ENCODE measurements at places on chromosomes 2 and 18. TPM values are rescaled to one million over a fixed set of nuclear protein-coding genes. Genes with fewer than 3 reads are reported as not detected.

GRCh38 chr2:16271231-16271896 is 331.0 kb downstream of the MYCN start:
- no peaks in the 10 kb centered on the region for H3K4me1 ChIP-seq
- H3K27ac ChIP-seq: no peak overlapping the region
- H3K27me3 ChIP-seq: no peaks in the 10 kb centered on the region
- DNase-seq: no peak

GRCh38 chr2:147122944-147123343 is 721.9 kb upstream of the ACVR2A start:
- no peak overlapping the region for H3K4me3 ChIP-seq
- no peak overlapping the region for H3K27ac ChIP-seq
- H3K4me1 ChIP-seq: no peaks in the 10 kb centered on the region
- no peaks in the 10 kb centered on the region for H3K36me3 ChIP-seq
- DNase-seq: no peak
- no peaks in the 10 kb centered on the region for H3K27me3 ChIP-seq

DNA sequence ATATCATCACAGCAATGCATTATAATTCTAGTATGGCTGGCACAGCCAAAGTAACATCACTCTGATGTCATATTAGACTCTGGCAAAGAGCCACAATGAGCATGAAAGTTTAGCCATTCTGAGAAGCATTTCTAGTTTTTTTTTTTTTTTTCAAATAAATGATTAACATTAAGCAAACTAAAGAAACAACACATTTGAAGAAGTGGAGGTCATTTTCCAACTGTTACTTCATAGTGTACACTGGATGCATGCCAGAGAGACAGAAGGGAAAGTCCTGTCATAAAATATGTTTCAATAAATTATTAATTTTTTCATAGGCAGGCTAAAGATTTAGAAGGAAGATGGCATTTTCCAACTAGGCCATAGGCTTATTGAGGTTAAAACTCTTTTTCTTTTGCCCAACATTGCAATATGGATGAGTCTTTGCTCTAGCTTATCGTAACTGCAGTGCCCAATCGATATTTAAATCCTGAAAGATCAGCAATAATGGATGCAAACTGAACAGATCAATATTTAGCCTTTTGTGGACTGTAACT is 1630.4 kb upstream of the ACVR2A start:
- H3K4me1 ChIP-seq: no peaks in the 10 kb centered on the region
- DNase-seq: no peak
- H3K27me3 ChIP-seq: no peaks in the 10 kb centered on the region
- H3K27ac ChIP-seq: no peak overlapping the region
- H3K4me3 ChIP-seq: no peak overlapping the region
- no peaks in the 10 kb centered on the region for H3K36me3 ChIP-seq

DNA sequence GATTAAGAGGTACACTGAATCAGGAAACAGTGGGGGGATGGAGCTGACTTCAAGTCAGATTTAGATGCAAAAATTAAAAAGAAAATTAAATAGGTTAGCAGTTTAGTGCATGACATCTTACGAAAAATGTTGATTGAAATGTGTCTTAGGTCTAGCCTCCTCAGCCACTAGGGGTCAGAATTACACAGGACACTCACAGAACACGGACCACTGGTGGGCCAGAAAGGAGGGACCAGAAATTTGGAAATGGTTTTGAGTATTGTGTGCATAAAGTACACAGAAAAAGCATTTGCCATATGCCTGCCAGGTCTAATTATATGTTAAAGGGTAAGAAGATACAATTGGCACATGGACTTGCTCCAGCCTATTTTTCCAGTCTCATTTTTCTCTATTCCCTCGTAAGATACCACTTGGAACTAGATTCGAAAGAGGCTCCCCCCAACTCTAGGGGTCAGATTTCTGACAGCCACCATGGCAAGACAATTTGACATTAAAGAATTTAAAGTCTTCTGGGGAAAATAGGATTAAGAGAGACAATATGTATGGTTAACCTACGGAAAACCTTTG is 550.2 kb upstream of the SETBP1 start:
- H3K36me3 ChIP-seq: no peaks in the 10 kb centered on the region
- no peaks in the 10 kb centered on the region for H3K27me3 ChIP-seq
- no peak for DNase-seq
- H3K4me3 ChIP-seq: no peak overlapping the region
- no peaks in the 10 kb centered on the region for H3K4me1 ChIP-seq

DNA sequence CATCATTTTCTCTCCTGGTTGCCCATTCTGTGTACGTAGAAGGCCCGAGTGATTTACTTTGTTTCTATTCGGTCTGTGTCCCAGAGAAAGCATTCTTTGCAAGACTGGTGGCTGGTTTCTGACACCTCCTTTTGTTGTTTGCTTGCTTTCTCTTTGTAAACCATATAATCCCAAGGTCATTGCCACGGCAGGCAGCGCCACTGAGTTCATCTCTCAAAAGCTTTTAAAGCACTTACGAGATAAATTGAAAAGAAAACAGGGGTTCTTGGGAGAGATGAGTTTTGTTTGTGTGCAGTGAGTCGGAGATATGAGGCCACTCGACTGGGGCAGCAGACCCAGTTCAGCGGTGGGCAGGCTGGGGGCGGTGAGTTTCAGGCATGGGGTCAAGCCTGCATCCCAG is 137.6 kb downstream of the NCK2 start:
- H3K4me3 ChIP-seq: no peak overlapping the region
- no peak overlapping the region for H3K27ac ChIP-seq
- no peaks in the 10 kb centered on the region for H3K4me1 ChIP-seq
- H3K36me3 ChIP-seq: no peaks in the 10 kb centered on the region

DNA sequence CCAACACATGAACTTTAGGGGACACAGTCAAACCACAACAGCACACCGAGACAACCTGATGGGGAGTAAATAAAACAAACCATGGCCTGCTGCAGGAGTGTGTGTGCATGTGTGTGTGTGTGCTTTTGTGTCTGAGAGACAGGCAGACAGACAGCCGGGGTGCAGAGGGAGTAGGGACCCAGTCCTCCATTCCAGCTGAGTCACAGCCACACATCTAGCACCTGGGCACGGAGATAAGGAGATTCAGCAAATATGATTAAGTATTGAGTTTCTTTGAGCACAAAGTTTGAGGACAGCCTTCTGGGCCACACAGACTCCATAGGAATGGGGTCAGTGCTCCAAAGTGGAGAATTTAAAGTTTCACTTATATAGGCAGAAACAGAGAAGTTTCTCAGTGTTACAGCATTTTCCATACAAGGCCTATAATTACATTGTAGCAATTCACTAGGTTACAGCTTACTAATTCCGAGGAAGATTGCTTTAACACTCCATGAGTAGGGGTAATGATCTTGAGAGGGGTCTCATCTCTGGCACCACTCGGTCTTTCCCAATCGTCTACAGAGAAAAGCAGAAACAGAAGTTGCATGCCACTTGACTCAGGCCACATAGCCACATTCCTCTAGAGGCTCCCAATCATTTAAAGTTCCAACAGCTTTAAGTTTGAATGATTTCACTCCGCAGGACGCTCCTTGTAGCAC is 30.8 kb upstream of the PRLH start:
- H3K36me3 ChIP-seq: peaks cover 68% of the 10 kb centered on the region
- H3K27ac ChIP-seq: no peak overlapping the region

GRCh38 chr2:240957656-240958365 is 40.6 kb upstream of the SNED1 start:
- no peak overlapping the region for H3K4me3 ChIP-seq
- DNase-seq: no peak
- H3K4me1 ChIP-seq: no peaks in the 10 kb centered on the region
- H3K27ac ChIP-seq: no peak overlapping the region
- H3K27me3 ChIP-seq: peaks cover 79% of the 10 kb centered on the region
- H3K36me3 ChIP-seq: no peaks in the 10 kb centered on the region

- H3K4me1 ChIP-seq: no peaks in the 10 kb centered on the region
- no peak overlapping the region for H3K27ac ChIP-seq
- peak; percentile 37 for DNase-seq
- no peaks in the 10 kb centered on the region for H3K27me3 ChIP-seq
Observed at GRCh38 chr2:116510117-116510671, 1304.3 kb upstream of the DDX18 start.

- no peak for DNase-seq
- no peak overlapping the region for H3K27ac ChIP-seq
- H3K4me1 ChIP-seq: peaks cover 38% of the 10 kb centered on the region
- H3K36me3 ChIP-seq: no peaks in the 10 kb centered on the region
Observed at GRCh38 chr2:223865124-223865523, 27.7 kb upstream of the AP1S3 start.

The TFCP2L1 gene
- total RNA-seq: 4.6 TPM

- H3K4me3 ChIP-seq: no peak overlapping the region
- H3K4me1 ChIP-seq: no peaks in the 10 kb centered on the region
- H3K36me3 ChIP-seq: no peaks in the 10 kb centered on the region
- H3K27ac ChIP-seq: no peak overlapping the region
- no peak for DNase-seq
Observed at GRCh38 chr2:236526455-236527158, 43.0 kb upstream of the ACKR3 start.

GRCh38 chr2:23548143-23548769 is 163.3 kb downstream of the KLHL29 start:
- H3K4me1 ChIP-seq: no peaks in the 10 kb centered on the region
- H3K27ac ChIP-seq: no peak overlapping the region
- DNase-seq: no peak
- H3K4me3 ChIP-seq: no peak overlapping the region
- H3K36me3 ChIP-seq: no peaks in the 10 kb centered on the region
- no peaks in the 10 kb centered on the region for H3K27me3 ChIP-seq

GRCh38 chr2:237060534-237061312 is 25.0 kb upstream of the COPS8 start:
- peaks cover 49% of the 10 kb centered on the region for H3K27me3 ChIP-seq
- H3K27ac ChIP-seq: no peak overlapping the region
- no peak overlapping the region for H3K4me3 ChIP-seq
- H3K4me1 ChIP-seq: no peaks in the 10 kb centered on the region
- no peaks in the 10 kb centered on the region for H3K36me3 ChIP-seq

The ICOS gene
- total RNA-seq: not detected

The FSHR gene
- total RNA-seq: not detected

All from PC-9 (cell line).